Small intestine (tissue), 16 donors: ENCODE measurements at places on chromosomes 2 and 18. TPM values are rescaled to one million over a fixed set of nuclear protein-coding genes. Genes with fewer than 3 reads are reported as not detected.

GRCh38 chr2:111884592-111884964, 585 bp upstream of the ANAPC1 start:
- DNase-seq: no peak

DNA sequence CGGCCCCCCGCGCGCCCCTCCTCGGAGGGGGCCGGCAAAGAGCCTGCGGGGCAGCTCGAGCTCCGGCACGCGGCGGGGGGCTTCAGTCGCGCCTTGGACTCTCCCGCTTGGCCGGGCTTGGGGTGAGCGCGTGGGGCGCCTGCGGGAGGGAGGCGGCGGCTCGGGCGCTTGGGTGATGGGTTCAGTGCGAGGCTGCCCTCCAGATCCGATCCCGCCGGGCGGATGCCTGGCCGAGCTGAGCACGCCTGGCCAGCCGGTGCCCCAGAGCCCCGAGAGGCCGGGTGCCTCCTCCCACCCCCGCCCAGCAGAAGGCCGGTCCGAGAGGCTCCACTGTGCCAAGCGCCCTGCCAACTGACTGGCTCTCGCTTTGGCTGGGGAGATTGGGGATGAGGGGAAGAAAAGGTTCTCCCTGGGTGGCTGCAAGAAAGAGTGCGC, 273 bp upstream of the NXPH2 start:
- no peak for DNase-seq

GRCh38 chr2:217739741-217740140, 263.1 kb downstream of the TNS1 start:
- DNase-seq: no peak

- DNase-seq: peak; percentile 76
These were observed 90.0 kb upstream of the TAF1B start for GRCh38 chr2:9753276-9753600.

Gene TCF23
- not detected for polyA plus RNA-seq

Gene TMEM247
- polyA plus RNA-seq: not detected

GRCh38 chr2:186653511-186653910, 40.3 kb upstream of the FAM171B start:
- DNase-seq: no peak

Gene GPR75
- polyA plus RNA-seq: 0.52 TPM

DNA sequence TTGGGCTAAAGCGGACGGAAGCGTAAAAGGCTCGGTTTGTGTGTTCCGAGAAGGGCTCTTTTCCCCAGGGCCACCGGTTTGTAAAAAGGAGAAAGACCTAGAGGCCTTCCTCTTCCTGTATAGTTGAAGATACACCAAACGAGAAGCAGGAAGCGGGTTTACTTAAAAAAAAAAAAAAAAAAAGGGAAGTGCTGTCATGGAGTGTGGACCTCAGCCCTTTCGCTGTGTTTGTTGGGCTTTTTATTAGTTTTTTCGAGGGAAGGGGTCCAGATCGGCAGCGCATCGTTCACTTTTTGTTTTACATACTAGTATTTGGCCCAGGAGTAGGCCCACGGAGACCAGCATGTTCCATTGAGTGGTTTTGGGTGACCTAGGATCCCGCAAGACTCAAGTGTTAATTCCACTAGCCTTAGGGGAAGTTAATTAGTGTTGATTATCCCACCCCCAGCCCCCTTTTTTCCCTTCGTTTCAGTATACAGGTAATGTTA, 676 bp downstream of the ACTR2 start:
- peak; percentile 67 for DNase-seq

DNA sequence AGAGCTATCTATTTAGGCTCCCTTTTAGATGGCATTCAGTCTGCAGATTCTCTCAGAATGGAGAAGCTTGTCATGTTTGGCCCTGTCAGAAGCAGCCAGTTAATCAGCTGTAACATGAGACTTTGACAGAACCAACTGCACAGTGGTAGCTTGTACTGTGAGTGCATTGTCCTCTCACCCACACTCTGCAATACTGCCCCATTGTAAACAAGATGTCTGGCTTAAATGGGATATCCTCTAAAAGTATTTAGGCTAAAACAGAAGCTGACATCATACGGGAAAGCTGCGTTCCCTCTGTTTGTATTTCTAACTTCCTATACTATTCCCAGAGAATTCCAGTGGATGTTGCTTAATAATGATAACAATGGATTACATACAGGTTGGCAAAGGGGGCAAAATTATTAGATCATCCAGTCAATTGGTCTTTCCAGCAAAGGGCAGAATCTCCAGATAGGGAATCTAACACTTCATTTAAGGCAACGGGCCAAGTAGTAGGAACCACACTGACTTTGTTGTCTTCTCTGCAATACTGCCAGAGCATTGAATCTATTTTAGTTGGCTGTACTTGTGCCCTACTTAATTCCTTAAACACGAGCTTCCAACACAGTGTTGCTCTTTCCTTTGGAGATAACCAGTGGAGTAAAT, 15.4 kb upstream of the STAT4 start:
- no peak for DNase-seq

- DNase-seq: no peak
These were observed 13.6 kb downstream of the AQP12A start for GRCh38 chr2:240705204-240705791.

DNA sequence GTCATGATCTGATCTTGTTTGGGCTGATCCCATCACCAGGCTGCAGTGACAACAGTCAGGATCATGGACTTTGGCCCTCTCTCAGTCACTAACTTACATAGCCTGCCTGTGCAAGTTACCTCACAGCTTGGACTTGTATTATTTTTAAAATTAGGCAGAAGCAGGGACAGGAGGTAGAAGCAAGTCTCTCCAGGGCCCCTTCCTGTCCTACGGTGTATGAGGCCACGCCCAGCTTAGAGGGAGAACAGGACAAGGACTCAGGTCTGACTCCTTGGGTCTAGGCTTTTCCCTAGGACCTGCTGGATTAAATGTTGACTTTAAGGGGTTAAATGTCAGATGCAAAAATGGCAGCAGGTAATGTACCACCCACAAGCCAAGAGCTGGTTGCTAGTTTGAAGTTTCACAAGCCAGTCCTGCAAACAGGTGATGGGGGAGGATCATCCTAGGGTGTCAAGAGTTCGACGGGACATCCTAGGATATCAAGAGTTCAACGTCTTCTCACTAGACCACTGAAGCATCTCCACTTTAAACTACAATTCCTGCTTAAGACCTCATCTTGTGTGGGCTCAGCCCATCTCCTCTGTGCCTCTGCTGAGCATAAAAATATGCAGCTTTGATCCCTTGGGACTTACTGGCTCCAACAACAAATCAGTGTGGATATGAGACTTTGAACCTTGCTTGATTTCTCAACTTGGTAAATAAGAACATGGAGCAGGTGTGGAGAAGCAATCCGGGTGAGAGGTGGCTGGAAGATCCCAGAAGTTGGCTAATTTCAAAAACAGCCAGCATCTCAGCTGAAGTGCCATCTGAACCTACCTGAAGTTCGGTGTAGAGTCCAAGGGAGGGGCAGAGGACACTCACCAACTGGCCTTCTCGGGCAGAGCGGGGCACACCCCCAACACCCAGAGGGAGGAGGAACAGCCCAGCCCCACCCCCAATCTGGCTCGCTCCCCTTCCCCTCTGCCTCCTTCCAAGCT, 39.5 kb downstream of the SFXN5 start:
- peak; percentile 92 for DNase-seq

DNA sequence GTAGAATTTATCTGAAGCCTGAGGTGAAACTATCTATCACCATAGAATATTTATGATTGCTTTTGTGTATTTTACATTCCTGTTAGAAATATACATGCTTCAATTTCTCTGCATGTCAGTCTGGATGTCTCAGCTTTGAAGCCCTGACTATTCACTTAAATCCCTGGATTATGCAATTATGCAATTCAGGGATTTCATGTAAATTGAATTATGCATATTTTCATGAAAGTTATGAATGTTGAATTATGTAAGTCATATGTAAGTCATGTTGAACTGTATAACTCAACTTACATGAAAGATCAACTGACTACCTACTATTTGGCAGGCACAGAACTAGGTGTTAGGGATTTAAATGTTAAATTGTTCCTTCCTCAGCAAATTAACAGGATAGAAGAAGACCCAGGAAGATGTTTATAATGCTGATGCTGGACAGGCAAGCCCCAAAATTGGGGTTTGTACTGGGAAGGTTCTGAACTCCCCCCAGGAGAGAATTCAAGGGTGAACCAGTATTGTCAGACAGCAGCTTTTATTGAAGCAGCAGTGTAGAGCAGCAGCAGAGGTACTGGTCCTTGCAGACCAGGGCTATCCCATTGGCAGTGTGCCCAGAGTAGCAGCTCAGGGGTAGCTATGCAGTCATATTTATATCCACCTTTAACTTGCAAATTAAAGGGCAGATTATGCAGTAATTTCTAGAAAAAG, 236.5 kb downstream of the ZNF804A start:
- DNase-seq: peak; percentile 51

Gene CLIP4
- 1.6 TPM for polyA plus RNA-seq
